ENCODE measurements at places on chromosomes 2 and 18.

DNA sequence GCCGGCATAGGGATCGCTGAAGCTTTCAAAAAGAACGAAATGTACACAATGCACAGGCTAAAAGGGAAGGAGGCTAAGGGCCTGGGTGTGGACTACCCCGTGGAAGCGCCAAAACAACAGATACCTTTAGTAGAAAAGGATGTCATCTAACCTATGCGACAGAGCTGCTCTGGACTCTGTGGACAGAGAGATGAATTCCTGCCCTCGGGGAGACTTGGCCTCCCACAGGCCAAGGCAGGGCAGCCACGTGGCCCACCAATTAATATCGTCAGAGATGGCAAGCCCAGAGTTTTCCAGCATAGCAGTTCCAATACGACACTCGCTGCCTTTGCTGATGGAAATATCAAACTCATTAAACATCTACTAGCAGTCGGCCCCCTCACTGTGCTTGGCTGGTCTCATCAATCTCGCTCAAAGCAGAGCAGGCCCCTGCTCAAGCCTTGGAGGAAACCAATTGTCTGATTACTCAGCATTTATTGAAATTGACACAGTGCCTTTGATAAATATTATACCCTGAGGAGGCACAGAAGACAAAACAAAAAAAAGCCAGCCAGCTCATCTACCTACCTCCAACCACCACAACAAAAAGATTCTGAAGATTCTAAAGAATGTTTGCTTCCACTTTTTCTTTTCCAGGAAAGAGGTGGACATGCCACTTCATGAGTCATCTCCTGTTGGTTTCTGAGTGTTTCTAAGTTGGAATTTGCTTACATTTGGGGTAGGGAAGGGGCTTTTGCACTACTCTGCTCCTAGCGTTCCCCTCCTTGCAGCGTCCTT is 79.0 kb upstream of the ACAA2 start:
- no peak for DNase-seq

DNA sequence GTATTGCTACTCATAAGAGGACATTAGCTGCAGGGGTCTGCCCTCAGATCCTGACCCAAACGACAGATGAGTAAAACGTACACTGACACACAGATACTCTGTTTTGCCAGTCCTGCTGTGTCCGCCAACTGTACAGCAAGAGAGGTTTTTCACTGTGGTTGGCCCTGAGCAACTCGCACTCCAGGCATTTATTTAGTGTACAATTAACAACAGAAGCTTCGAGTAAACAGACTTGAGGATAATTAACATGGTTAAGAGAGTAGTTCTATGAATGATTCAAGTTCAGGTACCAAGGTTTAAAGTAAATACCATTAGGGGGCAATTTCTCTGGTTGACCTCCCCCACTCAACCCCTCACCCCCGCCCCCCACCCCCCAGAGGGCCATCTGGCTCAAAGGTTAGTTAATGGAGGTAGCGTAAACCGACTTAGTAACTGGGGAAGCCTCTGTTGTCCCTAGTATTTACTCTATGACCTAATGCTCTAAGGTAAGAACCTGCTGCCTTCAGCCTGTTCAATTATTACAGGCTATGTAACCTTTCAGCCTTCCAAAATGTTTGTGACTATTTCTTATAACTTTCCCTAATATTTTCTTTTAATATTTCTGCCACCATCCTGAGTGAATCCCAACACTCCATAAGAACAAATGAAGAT is 103.9 kb upstream of the XIRP2 start:
- DNase-seq: no peak

GRCh38 chr2:72181616-72182015 is 34.0 kb upstream of the CYP26B1 start:
- DNase-seq: no peak

DNA sequence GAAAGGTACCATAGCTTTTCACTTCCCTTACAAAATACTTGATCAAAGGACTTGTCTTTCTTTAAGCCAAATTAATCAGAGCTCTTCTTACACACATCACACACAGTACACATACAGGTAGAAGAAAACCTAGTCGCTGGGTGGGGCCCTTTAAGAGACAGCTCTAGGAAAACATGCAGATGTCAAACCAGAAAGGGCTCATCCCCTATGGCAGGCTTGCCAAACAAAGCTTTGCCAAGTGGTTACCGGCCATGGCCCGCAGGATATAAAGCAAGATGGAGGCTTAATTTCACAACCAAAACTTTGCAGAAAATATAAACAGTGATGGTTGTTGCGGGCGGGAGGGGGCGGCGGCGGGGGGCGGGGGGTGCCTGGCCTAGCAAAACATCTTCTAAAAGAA is 2156.0 kb upstream of the PIK3C3 start:
- DNase-seq: no peak

GRCh38 chr2:139924070-139924469 is 1143.9 kb upstream of the NXPH2 start:
- DNase-seq: no peak

DNA sequence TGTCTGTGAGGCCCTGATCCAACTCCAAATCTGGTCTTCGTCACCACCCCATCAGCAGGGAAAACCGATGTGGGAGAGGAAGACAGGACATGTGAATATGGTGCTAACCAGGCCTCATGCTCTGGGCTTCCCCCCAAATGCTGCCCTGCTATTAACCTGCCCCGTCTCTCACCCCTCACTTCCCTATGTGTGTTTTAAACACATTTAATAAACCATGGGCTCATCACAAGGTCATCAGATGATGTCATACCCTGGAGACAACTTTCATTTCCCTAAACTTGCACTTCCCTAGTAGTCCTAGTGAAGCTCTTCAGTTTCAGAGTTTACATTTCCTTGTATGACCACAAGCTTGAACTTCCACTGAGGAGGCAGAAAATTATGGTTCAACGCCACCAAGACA is 49.9 kb downstream of the CD8B2 start:
- no peak for DNase-seq

GRCh38 chr2:26396734-26397298 is 4.9 kb upstream of the DRC1 start:
- no peak for DNase-seq

GRCh38 chr2:99514357-99514756 is 24.5 kb upstream of the REV1 start:
- no peak for DNase-seq

DNA sequence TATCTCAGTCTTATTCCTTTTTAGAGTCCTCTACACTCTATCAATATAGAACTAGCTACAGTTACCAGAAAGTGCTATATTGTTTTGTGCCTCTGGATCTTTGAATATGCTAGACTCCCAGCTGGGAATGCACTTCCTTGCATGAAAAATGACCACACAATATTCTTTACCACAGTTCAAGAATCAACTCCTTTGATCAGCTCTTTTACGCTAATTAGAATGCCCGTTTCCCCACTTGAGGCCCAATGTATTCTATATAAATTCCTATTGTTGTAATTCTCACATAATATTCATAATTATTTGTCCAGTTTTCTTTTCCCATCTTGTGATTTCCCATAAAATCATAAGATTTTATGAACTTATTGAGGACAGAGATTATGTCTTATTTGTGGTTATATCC is 142.2 kb downstream of the UBE2E3 start:
- no peak for DNase-seq

DNA sequence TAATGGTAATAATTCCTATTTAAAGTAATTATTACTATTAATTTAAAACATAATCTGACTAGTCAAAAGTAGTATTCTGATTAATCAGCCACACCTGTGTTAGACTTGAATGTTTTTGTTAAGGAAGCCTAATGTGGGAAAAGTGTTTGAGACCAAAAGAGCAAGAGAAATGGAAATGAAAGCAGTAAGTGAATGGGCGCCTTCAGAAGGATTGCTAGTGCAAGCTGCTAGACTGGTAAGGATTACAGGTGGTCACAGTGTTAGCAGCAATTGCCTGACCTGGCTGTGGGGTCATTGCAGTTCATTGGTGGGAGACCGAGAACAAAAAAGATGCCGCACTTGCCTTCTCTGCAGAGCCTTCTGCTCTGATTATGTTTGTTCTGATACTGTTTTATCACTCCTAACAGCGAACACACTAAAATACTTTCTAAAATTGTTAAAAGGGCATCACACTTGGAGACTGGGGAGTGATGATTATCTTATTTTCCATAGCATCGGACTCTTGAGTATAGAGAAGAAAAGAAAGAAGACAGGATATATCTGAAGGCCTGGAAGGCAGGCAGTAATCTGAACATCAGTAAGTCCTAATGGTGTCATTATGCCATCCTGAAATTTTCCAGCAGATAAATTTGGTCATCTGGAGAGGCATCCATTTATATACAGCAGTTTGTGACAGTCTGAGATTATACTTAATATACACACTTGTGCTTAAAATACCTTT is 5.8 kb downstream of the SOCS6 start:
- no peak for DNase-seq

All from HAP-1 (cell line).